Placental pericyte (primary cell): ENCODE measurements at places on chromosomes 2 and 18. TPM values are rescaled to one million over a fixed set of nuclear protein-coding genes. Genes with fewer than 3 reads are reported as not detected.

The ASTL gene
- not detected in 2 replicates for total RNA-seq

The FOXI3 gene
- total RNA-seq: not detected in 2 replicates

The IL1B gene
- total RNA-seq: 183 and 305 TPM in 2 replicates

The ANKRD30B gene
- 0.14 and 0.88 TPM in 2 replicates for total RNA-seq

The GTF2A1L gene
- total RNA-seq: 0.43 and 0.66 TPM in 2 replicates

The APOB gene
- total RNA-seq: under 0.01 TPM in 1 of 2 replicates, not detected in the other

The REG1B gene
- not detected in 2 replicates for total RNA-seq

The OST4 gene
- total RNA-seq: 124 and 174 TPM in 2 replicates
